ENCODE measurements at places on chromosomes 1 and 21. TPM values are rescaled to one million over a fixed set of nuclear protein-coding genes. Genes with fewer than 3 reads are reported as not detected.

GRCh38 chr21:32538147-32538792 lies 47.1 kb downstream of the TCP10L start:
- DNase-seq, result no peak

- no peak for DNase-seq
These were observed 53.2 kb downstream of the GRIK3 start for GRCh38 chr1:36981126-36981525.

DNA sequence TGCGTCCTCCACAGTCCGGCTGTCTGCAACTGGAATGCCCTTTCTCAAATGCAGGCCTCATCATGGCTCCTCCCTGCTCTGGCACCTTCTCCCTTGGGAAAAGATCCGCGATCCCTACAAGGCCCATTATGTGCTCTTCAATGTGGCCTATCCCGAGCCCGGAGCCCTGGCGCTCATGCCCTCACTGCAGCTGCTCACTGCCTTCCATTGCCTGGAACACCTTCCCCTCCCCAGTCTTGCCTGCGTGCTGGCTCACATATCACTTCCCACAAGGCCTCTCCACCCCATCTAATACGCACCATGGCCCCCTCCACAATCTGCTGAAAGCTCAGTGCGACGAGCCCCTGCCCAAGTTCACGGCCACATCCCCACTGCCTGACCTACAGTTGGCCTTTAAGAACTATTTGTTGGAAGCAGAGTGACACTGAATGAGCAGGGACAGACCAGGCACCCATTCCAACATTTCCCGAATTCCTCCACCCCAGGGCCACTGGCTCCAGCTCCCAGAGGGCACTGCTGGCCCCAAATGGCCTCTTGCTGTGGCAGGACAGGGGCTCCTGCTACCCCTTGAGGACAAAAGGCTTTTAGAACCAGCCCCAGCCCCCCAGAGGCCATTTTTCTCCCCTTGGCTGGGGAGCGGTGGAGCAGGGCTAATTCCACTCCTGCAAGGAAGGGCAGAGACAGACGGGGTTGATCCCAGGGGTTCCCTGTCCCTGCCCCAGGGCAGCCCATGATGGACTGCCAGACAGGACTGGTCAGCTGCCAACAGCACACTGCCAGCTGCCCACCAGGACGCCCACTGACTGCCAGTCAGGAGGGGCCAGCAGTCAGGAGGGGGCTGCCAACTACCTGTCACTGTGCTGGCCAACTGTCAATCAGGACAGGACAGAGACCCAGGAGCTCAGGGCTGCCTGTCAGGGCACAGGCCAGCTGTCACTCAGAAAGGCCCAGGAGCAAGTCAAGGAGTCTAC lies 64.8 kb downstream of the DHRS3 start:
- no peak for DNase-seq

DNA sequence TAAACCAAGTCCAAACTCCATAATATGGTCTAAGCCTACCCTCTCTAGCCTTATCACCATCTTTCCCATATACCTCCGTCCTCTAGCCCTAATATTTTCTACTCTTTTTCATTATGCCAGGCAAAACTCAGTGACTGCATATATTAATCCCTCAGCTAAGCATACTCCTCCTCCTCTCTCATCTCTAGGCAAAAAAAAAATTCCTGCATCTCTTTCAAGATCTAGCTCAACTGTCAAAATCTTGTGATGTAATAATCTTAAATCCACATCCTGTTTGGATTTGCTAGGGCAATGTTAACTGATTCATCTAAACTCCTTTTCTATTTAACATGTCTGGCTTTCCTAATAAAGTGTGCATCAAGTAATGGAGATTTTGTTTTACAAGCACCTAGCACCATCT lies 20.4 kb downstream of the PRPF38A start:
- no peak for DNase-seq

- DNase-seq, result no peak
These were observed 115.5 kb downstream of the LRRC53 start for GRCh38 chr1:74396933-74397332.

DNA sequence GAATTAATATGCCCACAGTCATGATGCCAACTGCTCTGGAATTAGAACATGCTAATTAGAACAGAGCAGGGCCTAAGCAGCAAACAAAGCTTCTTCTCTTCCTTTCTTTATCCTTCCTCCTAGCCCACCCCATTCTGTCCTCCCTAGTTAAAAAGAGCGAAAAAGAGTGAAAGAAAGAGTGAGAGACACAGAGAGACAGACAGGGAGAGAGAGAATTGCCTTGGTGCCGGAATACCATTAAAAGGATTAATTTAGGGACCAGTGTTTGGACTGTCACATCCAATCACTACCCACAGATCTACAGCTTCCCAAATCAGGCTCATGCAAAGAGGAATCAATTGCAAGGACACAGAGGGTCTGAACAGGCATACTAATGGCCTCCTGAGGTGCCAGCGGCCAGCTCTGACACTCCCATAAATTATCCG lies 7.0 kb downstream of the ERI3 start:
- DNase-seq, result no peak

- DNase-seq, result no peak
These were observed 43.2 kb upstream of the ST6GALNAC5 start for GRCh38 chr1:76824106-76824505.

DNA sequence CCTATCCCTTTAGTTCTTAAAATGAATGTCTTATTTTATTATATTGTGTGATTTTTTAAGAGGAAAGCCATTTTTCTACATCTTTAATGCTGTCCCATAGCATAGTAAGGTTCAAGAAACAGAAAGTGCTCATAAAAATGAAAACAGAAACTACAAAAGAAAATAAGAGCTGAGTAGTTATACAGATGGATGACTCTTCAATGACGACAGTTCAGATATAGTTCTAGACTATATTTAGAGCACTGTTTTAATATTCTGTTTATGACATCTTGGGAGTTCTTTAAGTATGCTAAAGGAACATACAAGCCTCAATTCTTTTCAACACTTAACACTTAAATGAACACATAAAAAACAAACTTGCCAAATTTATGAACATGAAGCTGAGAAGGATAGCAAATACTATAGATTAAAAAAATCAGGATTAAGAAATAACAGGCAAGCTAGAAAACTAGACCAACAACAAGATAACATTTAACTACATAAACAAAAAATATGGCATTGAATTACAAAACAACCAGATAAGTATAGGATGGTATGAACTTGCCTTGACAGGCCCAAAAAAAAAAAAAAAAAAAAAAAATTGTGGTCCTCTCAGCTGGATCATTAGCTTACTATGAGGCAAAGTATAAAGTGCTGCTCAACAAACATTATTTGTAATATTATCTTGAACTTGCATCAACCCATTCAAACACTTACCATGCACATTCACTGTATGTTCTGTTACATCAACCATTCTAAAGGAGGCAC lies 87.9 kb downstream of the ZZZ3 start:
- no peak for DNase-seq

GRCh38 chr1:52096216-52096615 lies 40.1 kb downstream of the BTF3L4 start:
- DNase-seq, result no peak

DNA sequence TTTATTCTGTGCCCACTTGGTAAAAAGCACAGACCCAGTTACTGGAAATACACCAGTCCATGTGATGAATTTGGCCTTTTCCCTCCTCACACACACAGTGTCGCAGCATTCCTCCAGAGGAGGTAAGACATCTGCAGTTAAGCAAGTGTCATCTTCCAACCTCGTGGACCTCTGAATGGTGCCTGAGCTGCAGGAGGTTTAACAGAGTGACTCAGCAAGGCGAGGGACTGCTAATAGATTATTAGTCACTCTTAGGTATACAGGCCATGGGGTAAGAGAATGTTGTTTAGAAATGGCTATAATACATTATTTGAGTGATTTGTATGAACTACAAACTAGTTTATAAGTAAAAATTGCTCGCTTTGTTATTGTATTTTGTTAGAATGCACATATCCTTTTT lies 8.6 kb upstream of the LRRC8B start:
- no peak for DNase-seq

DNA sequence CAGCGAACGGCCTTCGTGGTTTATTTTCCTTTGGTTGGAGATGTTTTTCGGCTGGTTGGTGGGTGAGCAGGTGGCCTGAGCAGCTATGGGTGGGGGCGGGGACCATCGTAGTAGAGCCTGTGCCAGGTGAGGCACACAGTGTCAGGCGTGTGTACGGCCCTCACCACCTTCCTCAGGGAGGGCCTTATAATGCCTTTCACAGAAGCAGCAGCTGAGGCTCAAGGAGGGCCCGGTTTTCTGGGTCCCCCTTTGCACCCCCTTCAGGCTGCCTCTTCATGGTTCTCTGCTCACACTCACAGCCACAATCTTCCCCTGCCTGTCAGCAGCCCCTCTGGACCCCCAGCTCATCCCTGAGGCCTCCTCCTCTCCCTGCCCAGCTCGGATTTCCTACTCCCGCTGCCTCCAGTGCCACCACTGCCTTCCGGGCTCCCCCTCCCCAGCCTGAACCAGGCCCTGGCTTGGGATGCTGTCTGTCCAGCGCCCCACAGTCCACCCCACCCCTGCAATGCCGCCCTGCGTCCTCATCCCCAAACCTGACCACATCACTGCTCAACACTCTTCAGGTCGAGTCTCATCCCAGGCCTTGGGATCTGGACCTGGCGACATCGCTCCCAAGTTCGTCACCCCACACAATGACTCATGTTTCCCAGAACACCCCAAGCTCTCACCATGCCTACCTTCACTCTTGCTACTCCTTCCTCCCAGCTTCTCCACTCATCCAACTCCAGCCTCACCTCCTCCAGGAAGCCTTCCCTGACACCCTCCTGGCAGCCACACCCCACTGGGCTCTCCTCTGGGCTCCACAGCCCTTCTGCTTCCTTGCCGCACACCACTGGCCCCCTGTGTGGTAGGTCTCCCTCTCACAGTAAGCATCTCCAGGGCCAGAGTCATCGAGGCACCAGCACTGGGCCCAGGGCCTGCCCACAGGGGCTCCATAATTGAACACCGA lies 53.9 kb downstream of the DMRTB1 start:
- DNase-seq, result no peak

GRCh38 chr1:59026472-59026948 lies 242.7 kb upstream of the JUN start:
- no peak for DNase-seq

GRCh38 chr1:66933887-66934700 lies 9.3 kb downstream of the MIER1 start:
- DNase-seq, result no peak

DNA sequence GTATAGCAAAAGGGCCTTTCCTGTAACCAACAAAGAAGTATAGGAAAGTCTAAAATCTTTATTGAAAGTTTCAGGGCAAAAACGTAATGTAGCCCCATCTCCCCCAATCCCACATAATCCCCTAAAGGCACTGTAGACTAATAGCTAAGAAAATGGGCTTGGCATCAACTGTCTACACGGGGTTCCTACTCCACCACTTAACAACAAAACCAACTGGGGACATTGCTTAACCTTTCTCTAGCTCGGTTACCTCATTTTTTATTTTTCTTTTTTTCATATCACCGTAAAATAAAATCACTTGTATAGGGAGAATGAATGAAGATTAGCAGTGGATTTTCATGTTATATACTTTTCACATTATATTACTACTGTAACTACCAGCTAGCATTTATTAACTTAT lies 12.3 kb downstream of the MACF1 start:
- no peak for DNase-seq

DNA sequence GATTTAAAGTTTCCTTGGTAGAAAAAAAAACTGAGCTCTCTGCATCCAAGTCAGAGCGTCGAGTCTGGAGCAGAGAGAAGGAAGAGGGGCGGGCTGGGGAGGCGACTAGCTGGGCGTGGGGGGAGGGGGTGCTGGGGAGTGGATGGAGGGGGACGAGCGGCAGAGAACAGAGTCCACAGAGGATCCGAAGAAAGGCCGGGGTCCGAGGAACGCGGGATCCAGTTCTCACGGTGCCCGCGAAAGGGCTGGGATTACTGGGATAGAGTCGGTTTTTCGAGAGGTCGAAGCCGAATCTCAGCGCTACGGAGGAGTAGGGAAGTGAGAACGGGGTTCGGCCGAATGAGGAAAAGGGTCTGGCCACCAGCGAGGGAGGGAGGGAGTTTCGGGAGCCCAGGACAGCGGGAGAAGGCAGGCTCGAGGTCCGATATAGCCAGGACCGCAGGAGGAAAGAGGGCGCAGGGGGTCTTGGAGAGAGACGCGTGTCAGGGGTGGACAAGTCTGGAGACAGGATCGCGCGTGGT lies 665 bp downstream of the DAB1 start:
- DNase-seq, result no peak

DNA sequence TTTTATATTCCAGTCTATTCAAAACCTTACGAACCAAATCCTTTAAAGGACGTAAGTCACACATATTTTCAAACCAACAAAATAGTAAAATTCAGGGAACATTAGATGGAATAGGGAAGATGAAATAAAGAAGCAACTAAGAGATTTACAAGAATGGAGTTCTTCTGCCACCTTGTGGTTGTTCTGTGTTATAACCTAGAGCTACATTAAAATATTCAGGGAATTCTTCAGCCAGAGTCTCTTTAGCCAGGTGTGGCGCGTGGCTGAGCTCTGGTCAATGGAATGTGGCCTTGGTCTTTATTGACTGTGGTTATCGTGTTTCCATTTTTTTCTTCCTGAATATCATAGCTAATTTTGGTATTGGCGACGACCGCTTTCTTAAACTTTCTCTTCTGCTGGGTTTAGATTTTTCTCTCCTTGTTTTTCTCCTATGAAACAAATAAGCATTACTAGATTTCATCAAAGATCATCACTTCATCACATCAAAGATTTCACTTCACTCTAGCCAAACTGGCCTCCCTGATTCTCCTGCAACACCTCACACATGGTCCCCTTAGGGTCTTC lies 221.3 kb downstream of the MRPL39 start:
- no peak for DNase-seq

GRCh38 chr1:72567521-72567920 lies 285.2 kb upstream of the NEGR1 start:
- DNase-seq, result no peak

DNA sequence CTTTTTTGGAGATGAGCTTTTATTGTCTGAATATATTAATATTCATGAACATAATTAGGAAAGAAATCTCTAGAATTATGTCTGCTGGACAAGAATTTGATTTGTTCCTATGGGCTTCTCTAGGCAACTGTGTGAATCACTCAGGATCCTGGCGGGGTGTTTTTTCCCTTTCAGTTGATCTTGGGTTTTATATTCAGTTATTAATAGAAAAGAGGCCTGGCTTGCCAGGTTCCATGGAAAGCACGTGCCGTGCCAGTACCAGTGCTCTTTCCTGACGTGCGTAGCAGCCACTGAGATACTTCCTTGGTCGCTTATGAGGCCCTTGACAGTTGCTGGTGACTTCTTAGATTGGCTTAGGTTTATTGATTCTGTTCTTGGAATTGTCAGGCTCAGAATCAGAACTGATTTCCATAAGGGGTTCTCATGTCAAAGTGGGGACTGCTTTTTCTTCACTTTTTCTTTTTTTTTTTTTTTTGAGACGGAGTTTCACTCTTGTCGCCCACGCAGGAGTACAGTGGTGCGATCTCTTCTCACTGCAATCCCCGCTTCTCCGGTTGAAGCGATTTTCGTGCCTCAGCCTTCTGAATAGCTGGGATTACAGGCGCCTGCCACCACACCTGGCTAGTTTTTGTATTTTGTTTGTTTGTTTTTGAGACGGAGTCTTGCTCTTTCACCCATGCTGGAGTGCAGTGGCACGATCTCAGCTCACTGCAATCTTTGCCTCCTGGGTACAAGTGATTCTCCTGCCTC lies 48.7 kb upstream of the KIF1B start:
- DNase-seq, result no peak

GRCh38 chr1:48903291-48903690 lies 126.6 kb upstream of the BEND5 start:
- no peak for DNase-seq

BATF3 gene
- total RNA-seq, result 1.9 TPM

DYNLT4 gene
- not detected for total RNA-seq

SERTAD4 gene
- total RNA-seq, result 3.7 TPM

XCL2 gene
- total RNA-seq, result not detected

FASLG gene
- 0.27 TPM for total RNA-seq

XCL1 gene
- total RNA-seq, result 0.16 TPM

SH2D1B gene
- total RNA-seq, result not detected

ETV3 gene
- total RNA-seq, result 19.7 TPM

AMY1C gene
- total RNA-seq, result not detected

PLA2G4A gene
- 1.3 TPM for total RNA-seq
